ENCODE measurements at places on chromosomes 16 and 17.

- no peak for DNase-seq
Observed at GRCh38 chr16:11833951-11834695, 17.2 kb downstream of the RSL1D1 start.

DNA sequence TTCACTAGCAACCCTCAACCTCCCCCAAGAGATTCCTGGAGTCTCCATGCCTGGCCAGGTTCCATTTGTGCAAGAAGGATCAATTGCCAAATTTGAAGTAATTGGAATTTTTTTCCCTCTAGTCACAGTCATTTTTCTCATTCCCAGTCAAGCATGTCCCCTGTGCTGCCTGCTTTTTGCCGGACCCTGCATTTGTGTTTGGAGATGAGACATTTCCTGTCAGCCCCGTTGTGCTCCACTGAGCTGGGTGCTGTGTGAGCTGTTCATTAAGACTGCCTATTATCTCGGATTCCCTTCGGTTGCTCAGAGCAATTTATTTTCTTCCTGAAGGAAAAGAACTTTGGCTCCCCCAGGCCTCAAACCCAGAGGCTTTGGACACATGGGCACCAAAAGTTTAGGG lies 201.0 kb upstream of the NLRP1 start:
- DNase-seq = peak; percentile 29

GRCh38 chr17:21388066-21388465 lies 11.9 kb downstream of the KCNJ12 start:
- no peak for DNase-seq

- peak; percentile 46 for DNase-seq
Observed at GRCh38 chr17:7043182-7043496, 753 bp downstream of the SLC16A11 start.

DNA sequence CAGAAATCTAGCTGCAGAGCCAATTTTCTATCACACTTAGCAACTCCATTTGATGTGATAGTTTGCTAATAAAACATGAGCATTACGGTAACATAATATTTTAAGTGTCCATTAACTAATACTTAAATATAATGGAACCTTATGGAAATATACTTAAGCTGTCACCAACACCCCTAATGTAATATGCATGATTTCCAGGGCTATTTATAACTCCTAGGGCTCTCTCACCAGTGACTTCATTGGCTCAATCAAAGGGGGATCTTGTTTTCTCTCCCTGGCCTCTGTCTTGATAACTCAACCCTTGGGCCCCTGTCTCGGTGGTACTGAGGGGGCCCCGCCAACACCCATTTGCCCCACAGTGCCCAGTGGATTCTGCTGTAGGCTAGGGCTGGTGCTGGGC lies 170.4 kb downstream of the SALL1 start:
- DNase-seq = no peak

GRCh38 chr16:75218256-75219076 lies at the start of gene CTRB1:
Gene CTRB1, plus strand, starts transcription at chr16:75218988. Its CDS starts 20 bp downstream, at chr16:75219008.
- no peak for DNase-seq

- no peak for DNase-seq
Observed at GRCh38 chr16:6926341-6926740, 406.3 kb upstream of the RBFOX1 start.

- no peak for DNase-seq
Observed at GRCh38 chr16:55682086-55682485, 26.3 kb downstream of the SLC6A2 start.

DNA sequence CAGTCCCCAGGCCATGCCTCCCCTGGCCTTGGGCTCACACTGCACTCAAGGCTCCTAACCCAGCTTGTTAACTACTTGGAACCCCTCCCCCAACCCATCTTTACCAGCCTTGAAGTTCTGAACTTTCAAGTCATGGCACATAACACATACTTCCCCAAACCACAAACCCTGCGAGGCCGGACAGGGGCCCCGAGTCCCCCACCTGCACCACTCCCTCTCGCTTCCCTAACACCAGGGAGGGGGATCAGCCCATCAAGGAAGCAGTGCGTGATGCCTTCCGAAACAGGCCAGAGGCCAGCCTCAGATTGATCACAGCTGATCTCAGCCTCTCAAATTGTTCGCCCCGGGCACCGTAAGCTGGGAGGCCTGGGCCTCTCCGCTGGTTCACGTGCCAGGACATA lies 3.0 kb upstream of the NLRC3 start:
- DNase-seq = peak; percentile 5

DNA sequence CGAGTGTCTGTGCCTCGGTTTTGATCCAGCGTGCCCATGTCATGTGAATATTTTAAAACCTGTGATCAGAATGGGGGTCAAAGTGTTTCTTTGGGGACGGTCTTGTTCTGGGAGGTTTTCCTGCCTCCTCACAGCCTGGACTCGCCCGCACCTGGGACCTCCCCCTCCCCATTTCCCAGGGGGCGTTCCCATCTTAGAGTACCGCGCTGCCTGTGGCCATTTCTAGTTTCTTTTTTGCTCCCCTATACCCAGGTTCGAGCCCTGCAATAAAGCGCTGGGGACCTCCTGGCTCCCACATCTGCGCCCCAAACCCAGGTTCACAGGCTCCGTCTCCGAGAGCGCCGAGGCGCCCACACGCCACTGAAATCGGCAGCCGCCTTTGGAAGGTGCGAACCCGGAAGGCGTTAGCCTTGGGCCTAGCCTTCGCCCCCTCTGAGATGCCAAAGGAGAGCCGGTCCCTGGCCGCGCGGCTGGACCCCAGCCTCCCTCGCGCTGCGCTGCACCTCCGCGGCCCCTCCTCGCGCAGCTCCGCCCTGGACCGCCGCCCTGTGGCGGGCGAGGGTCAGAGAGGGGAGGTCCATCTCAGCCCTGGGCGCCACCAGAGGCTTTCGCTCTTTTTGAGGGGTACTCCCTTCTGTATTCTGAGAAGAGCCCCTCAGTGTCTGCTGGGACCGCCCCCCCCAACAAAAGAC lies 1.7 kb downstream of the KCNJ12 start:
- peak; percentile 57 for DNase-seq

- no peak for DNase-seq
Observed at GRCh38 chr16:88790312-88791211, 5.5 kb upstream of the PIEZO1 start.

GRCh38 chr17:27417596-27418365 lies 38.5 kb upstream of the KSR1 start:
- no peak for DNase-seq

GRCh38 chr17:81385320-81386111 lies 9.7 kb upstream of the BAHCC1 start:
- peak; percentile 61 for DNase-seq

DNA sequence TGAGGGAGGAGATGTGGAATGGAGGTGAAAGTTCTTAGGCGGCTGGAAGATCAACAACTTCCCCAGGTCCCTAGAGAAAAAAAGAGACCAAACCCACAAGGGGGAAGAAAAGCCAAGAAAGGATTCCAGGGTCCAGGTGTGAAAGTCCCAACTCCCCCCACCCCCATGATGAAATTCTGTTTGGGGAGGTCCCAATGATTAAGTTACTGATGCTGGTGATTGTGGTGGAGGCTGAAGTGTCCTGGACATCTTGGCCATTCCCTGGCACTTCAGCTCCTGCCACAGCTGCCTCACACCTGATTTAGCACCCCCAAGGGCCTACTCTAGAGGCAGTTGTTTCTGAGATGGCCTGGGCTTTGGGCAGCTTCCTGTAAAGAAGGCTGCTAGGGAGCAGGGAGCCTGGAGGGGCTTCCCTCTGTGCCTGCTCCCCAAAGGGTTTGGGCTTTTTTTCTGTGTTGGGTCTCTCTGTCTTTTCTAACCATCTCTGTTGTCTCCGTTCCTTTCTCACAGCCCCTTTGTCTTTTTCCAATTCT lies 13.1 kb downstream of the HOXB4 start:
- DNase-seq = no peak

- no peak for DNase-seq
Observed at GRCh38 chr16:74029115-74029792, 267.4 kb upstream of the PSMD7 start.

DNA sequence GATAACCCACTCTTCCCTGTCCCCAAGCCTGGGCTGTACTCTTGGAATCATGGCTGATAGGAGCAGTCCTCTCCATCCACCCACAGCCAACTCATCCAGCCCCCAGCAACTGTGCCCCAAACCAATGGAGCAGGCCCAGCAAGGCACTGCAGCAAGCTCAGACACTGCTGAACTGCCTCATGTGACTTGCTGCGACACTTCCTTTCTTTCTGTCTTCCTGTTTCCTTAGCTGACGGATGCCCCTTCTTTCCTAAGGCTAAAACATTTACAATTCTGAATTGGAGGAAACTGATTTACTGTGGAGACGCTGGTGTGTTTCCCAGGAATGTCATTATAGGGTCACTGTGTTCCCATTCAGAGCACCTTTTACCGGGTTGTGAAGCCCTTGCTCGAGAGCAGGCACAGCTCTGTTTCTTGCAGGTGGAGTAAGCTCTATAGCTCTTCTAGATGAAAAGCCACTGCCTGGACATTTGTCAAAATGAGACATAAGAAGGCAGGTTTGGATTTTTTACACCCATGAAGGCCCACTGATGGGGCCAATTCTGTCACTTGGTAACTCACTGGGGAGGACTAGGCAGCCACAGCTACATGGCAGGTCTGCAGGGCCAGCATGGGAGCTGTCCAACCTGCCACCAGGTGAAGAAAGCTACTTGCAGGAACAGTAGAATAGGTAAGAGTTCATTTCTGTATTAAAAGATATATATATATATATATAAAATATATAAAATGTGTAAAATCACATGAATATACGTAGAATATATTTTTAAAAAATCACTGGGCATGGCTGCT lies 27.4 kb downstream of the TMEM11 start:
- DNase-seq = no peak

DNA sequence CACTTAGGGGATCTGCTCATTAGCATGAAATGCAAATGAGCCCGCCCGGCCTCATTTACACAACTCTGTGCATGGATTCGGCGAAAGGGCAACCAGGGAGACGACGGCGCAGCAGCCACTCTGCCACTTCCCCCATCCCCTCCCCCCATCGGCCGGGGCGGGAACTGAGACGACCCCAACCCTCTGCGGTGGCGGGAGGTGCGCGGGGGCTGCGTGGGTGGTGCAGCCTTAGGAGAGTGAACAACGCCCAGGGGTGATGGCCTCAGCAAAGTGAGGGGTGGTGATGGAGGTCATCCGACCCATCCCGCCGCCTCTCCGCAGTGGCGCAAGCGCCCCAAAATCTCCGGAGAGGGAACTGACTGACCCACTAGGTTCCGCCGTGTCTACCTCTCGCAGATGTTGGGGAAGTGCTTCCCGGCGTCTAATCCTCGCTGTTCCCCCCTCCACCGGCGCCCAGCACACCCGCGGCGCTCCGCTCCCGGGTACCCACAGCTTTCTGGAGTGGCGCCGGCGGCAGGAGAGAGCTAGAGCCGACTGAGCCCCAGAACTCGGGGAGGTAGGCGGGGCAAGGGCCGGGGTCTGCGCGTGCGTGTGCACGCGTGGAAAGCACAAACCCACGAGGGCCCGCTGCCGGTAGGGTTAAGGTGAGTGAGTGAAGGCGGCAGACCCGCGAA lies 1.4 kb upstream of the CACNA1G start:
- DNase-seq = no peak

- no peak for DNase-seq
Observed at GRCh38 chr17:56913000-56913311, 893 bp downstream of the TRIM25 start.

DNA sequence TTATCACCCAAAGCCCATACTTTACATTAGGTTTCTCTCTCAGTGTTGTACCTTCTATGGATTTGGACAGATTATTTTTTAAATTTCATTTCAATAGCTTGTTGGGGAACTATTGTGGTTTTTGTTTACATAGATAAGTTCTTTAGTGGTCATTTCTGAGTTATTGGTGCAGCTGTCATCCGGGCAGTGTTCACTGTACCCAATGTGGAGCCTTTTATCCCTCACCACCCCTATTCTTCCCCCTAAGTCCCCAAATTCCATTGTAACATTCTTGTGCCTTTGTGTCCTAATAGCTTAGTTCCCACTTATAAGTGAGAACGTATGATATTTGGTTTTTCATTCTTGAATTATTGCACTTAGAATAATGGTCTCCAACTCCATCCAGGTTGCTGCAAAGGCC lies 57.5 kb downstream of the SLFN11 start:
- DNase-seq = no peak

GRCh38 chr17:77526259-77526711 lies 385.5 kb downstream of the SEC14L1 start:
- no peak for DNase-seq

GRCh38 chr16:82936941-82937551 lies 310.3 kb downstream of the CDH13 start:
- peak; percentile 9 for DNase-seq

DNA sequence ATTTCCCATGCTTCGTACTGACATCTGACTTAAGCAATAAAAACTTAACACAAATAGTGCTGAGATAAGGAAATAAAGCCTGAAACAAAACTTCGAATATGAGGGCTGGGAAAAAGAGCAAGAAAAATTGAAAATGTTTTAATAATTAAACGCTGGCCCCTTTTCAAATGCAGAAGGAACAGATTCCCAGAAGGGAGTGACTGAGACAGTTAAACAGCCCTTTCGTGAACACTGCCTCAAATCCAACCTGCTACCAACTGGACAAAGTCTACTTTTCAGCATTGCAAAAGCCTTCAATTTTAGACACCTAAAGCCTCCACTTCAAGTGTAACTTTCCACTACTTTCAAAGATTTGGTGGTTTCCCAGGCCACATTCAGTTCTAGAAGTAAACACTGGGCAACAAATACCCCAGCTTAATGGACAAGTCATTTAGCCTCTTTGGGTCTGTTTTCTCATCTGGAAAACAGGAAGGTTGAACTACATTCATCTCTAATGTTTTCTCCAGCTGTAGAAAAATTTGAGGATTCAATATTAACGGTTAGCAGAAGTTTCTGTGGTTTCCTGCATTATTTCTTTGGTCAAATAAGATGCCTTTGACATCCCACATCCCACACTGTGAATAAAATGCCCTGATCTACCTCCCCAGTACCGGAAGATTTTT lies 11.8 kb downstream of the RFFL start:
- no peak for DNase-seq

DNA sequence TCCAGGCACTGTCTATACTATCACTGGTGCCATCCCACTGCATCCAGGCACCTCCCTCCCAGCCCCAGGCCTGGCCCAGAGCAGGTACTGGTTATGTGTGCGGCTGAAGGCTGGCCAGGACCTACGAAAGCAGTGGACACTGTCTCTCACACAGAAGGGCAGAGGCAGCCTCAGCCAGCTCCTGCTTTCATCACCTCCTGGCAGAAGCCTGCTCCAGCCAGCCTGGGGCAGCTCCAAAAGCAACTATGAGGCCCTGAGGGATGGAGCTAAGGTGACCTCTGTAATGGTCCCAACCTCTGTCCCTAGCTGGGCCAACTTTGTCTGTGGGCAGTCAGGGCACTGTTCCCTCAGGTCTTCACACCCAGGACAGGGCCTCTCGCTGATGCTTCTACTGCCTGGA lies 18.8 kb downstream of the HSD11B2 start:
- no peak for DNase-seq
